ENCODE measurements at places on chromosomes 7 and 10.

DNA sequence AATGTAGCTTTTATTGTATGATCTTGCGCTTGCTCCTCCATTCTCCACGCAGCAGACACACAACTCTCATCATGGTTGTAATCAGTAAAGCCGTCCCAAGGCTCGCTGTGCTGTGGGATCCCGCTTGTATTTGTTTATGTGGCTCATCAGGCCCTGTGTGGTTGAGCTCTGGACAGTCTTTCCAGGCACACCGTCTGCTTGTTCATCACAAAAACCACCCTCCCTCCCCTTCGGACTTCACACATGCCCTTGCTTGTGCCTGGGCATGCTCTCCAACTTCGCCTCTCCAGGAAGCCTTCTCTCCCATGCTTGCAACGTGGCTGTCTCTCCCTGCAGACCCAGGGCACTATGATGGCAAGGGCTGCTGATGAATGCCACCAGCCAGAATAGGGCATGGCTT lies 62.4 kb downstream of the HK1 start:
- no peak for DNase-seq

DNA sequence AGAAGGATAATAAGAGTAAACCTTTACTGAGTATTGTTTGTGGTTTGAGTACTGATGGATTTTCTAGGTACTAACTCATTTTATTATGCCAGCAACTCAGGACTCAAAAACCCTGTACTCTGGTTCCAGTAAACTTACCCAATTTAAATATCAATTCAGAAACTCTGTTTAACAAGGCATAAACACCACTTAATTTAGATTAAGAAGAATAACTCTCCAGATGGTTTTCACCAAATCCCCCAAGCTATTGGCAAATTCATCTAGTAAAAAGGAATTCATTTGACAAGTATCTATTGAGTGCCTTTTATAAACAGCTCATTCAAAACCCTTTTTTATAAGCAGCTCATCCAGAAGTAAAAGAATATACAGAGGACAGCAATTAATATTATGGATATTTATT lies 572.4 kb downstream of the PHTF2 start:
- no peak for DNase-seq

- no peak for DNase-seq
Measured at GRCh38 chr7:10802526-10802925, 171.1 kb upstream of the PHF14 start.

- no peak for DNase-seq
Measured at GRCh38 chr10:53909791-53910190, 891.2 kb downstream of the PCDH15 start.

- no peak for DNase-seq
Measured at GRCh38 chr10:132145521-132146185, 41.1 kb upstream of the DPYSL4 start.

DNA sequence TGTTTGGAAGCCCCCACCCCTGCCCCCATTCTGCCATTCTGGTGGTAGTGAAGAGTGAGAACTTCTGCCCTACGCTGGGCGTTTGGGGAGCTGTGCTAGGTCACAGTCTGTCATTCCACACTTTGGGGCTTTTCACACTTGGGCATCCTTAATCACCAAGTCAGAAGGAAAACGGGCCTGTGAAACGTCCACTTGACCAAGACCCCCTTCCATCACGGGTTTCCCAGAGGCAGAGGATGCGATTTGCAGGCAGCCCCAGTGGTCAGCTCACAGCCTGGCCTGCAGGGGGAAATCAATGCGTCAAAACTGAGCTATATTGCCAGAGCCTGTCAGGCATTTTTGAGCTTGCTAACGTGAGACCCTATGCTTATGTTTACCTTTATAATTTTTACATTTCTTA lies 663.3 kb upstream of the MGMT start:
- no peak for DNase-seq

GRCh38 chr10:109215291-109216075 lies 707.8 kb downstream of the XPNPEP1 start:
- DNase-seq = no peak

GRCh38 chr10:110044681-110045080 lies 36.9 kb downstream of the ADD3 start:
- DNase-seq = no peak

DNA sequence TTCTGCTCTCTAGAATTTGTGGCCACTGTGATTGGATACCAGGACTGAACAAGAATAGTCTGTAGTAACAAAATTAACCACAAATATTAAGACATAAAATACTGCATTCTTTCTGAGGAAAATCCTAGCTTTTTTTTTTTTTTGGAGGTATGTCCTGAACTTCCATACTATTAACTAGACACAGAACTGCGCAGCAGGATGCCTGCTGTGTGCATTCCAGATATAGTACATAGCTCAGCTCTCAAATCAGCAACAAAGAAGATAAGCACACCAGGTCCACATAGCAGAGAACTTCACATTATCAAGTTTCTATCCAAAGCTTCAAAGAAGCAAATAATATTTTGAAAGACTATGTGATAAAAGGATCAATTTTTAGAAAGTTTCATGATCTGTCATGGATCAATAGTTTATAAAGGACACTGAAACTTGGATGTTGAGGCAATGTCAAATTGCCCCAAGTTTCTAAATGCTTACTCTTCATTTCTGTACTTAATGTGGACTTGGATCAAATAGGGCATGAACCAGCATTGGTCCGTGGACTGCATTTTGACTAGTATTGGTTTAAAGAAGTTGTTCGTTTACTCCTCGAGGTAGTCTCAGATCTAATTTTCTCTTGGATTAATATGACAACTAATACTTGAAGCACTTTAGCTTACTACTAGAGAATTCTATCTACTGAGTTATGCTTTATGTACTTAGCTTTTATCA lies 15.4 kb downstream of the NAMPT start:
- no peak for DNase-seq

- DNase-seq = no peak
Measured at GRCh38 chr10:124282326-124282725, 136.4 kb downstream of the OAT start.

GRCh38 chr7:5276611-5277010 lies 6.1 kb upstream of the SLC29A4 start:
- DNase-seq = no peak

DNA sequence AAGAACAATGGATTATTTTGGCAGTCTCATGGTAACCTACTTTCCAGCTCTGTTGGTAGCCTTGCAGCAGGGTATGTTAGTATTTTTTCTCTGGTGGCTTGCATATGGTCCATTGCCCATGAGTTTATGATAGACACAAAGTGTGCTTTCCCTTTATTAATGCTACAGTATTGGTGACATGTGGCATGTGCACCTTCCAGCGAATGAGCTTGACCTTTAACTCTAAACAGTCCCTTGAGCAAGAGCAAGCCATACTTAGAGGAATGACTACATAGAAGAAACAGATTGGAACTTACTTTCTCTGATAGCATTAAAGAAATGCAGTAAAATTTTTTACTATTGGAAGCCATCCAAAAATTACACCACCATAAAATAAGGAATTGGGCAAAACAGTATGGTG lies 73.9 kb downstream of the VTI1A start:
- DNase-seq = no peak
